Endothelial cell (in vitro differentiated cells): ENCODE measurements at places on chromosomes 6 and 20.

GRCh38 chr6:162819284-162819683, 91.5 kb downstream of the PACRG start:
- DNase-seq, result no peak

DNA sequence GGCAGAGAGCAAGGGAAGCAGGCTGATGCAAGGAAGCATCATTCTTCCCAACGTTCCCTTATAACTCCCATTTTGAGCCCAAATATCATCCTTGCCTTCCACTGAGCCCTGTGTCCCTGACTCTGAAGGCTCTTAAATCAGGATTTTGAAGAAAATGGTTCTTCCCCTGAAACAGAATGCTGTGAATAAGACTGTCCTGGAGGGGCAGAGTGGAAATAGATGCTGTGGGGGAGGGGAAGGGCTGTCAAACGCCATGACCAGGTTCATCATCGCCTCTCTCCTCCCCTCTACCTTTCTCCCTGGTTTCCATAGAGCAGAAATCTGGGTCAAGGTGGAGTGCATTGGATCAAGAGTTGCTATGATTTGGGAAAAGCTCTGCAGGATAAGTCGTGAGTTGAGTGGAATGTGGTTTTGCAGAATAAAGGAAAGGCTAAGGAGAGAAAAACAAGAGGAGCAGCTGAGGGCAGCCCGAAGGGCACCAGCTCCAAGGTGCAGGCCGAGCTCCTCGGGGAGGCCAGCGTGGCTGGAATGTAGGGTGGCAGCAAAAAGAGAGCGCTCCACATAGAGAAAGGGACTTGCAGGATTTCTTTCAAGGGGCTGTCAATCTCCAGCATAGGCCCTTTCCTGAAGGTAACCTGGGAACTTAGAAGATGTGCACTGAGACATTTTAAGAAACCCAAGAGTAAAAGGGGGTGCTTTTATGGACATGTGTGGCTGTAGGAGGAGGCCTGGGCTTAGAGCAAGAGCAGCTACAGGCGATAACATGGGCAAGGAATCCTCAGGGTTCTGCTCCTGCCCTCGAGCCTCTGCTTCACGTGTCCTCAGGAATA, 120.8 kb upstream of the CDYL start:
- no peak for DNase-seq

DNA sequence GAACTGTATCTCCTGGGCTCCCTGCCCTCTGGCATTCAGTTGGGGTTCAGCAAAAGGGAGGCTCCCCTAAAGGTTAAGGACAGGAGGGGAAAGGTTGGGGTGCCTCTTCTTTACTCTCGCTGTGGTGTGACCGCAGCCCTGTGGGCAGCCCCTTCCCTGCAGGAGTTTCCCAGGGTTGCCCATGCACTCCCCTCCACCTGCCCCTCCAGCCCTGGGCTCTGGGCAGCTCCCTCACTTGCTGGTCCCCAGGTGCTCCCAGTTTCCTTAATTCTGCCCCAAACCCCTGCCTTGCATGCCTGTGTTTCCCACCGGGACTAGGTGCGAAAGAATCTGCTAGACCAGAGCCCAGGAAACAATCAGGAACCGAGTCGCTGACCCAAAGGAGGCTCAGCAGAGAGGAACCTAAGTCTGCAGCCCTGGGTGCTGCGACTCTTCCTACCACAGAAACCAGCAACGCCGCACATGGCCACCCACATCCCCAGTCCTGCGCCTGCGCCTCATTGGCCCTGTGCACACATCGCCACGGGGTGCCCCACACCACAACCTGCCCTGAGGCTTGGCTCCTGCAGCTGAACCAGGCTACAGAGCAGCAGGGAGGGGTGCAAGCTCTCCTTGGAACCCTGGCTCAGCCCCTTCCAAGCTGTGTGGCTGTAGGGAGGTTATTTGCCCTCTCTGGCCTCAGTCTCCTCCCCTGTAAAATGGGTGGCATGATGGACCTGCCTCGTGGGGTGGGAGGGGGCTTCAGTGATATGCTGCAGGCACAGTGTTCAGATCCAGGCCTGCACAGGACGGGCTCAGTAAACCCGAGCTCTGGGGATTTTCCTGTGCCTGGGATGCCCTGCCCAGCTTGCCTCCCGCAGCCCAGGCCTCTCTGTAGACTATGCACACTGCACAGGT, 487.6 kb downstream of the PREX1 start:
- DNase-seq, result no peak

GRCh38 chr6:149977221-149977620, 13.5 kb downstream of the ULBP1 start:
- no peak for DNase-seq

DNA sequence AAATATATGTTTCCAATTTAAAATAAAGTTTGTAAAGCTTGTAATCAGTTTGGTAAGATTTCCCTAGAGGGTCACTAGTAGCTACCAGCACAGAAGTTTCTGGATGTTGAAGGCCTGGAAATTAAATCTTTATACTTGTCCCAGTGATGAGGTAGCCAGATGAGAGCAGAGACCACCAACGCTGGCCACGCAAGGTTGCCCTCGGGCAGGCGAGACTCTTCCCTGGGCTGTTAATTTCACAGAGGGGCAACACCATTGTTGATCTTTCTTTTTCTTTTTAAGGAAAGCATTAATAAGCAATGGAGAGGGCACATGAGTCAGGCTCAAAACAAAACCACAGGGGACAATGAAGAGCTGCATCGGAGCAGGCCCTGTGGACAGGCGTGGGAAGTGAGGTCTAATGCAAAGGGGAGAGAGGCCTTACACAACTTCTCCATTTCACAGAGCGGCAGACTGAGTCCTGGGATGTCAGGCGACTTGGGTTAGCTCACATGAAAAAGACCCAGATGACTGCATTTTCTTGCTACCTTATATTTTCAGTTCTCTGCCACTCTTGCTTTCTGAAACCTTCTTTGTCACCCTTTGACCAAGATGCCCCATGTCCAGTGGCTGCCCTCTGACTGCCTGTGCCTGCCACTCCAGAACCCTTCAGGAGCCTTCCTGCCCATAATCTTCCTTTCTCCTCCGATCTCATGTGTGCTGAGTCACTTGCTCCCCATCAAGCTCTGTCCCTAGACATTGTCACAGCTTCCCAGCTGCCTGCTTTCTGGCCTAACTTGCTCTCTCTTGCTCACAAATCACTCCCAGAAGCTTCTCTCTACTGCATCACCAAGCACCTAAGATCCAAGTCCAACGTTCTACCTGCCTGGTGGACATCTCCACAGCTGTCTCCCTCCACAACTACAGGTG, 107.7 kb upstream of the CDYL start:
- DNase-seq, result no peak

DNA sequence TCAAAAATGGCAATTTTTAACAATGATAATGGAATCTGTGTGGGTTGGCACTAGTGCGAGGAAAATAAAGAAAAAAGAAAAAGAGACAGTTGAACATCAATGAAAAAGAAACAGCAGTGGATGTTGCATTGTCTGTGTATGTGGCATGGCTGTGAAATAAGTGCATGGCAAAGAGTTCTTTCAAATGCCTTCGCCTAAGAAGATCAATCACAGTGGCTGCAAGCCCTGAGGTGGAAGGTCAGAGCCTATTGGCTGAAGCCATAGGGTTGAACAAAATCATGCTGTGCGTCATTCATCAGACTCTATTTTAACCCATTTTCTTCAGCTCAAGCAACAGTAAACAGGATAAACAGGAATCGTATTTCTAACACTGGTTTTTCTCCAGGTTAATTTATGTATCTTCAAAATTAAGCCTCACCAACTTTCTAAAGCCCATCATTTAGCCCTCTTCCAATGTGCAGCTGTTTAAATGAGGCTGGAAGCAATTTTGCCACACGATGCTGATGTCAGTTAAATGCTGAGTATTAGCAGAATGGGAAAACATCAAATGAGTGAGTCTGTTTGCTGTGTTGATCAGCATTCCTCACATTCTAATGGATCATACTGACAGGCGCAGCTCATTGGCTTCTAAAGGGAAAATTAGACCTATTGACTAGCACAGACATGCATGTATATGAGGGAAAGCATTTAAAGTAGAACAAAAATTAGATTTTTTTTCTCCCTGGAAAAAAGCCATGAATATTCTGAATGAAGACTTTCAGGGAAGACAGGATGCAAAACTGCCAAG, 955.9 kb upstream of the EYS start:
- no peak for DNase-seq
